Muscle of back (tissue), 13 donors: ENCODE measurements at places on chromosomes 1 and 21. TPM values are rescaled to one million over a fixed set of nuclear protein-coding genes. Genes with fewer than 3 reads are reported as not detected.

DNA sequence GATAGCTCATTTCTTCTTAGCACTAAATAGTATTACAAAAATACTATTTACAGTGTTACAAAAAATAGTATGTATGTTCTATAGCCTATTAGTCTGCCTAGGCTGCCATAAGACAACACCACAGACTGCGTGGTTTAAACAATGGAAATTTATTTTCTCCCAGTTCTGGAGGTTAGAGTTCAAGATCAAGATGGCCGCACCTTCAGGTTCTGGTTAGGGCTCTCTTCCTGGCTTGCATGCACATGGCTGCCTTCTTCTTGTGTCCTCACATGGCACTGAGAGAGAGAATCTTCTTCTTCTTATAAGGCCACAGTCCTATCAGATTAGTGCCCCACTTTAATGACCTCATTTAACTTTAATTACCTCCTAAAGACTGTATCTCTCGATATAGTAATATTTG is 4.1 kb downstream of the ATF6 start:
- DNase-seq, result no peak

DNA sequence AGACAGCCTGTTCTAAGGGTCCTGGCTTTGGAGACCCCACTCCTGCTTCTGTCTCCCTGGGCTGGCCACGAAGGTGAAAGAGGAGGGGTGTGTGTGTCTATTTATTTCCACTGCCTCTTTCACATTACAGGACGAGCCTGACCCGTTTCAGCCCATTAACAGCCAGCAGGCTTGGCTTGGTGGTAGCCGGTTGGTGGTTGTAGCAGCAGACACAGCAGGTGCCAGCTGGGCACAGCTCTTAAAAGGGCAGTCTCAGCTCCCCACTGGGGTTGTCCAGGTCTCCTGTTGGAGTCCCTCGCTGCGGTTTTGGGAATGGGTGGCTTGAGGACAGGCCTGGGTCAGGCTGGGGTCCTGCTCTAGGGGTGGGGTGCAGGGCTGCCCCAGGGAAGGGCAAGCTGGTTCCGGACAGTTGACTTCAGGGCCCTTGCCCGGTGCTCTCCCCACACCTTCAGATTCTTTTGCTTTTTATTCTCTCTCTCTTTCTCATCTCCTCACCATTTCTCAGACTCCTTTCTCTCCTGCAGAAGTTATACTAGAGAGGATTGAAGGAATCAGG is 84.6 kb downstream of the ACTL8 start:
- DNase-seq, result no peak

COL11A1 gene
- 141 TPM for polyA plus RNA-seq

- DNase-seq, result peak; percentile 8
These were observed 53.8 kb downstream of the PTGS2 start for GRCh38 chr1:186626356-186626932.

TRIM17 gene
- polyA plus RNA-seq, result 0.54 TPM

WLS gene
- polyA plus RNA-seq, result 103 TPM
